ENCODE measurements at places on chromosomes 7 and 10.

DNA sequence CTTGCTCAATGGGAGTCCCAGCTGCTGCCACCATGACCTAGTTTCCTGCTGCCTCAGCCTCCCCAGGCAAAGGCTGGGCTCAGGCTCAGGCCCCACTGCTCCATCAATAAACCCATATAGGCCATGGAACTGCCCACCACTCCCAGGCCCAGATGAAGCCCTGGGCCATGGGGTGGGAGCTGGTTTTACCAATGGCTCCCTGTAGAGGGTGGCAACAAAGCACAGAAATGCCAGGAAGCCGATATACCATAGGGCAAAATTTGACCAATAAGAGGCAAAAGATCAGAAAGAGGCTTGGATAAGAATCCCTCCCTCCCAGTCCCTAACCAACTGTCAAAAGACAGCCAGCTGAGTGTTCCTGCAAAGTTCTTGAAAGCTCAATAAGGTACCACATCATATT, 101.8 kb upstream of the DOCK1 start:
- no peak for DNase-seq

GRCh38 chr10:103781329-103782061, 73.9 kb downstream of the SH3PXD2A start:
- peak; percentile 64 for DNase-seq

- no peak for DNase-seq
Measured at GRCh38 chr7:112896026-112896601, 105.9 kb upstream of the TMEM168 start.

GRCh38 chr7:17863809-17864143, 76.5 kb downstream of the SNX13 start:
- DNase-seq: no peak

- DNase-seq: peak; percentile 90
Measured at GRCh38 chr7:38107486-38107893, 70.6 kb upstream of the STARD3NL start.

- DNase-seq: no peak
Measured at GRCh38 chr7:140981951-140982350, 32.8 kb downstream of the MRPS33 start.

- no peak for DNase-seq
Measured at GRCh38 chr7:111192614-111193413, 101.9 kb downstream of the LRRN3 start.

DNA sequence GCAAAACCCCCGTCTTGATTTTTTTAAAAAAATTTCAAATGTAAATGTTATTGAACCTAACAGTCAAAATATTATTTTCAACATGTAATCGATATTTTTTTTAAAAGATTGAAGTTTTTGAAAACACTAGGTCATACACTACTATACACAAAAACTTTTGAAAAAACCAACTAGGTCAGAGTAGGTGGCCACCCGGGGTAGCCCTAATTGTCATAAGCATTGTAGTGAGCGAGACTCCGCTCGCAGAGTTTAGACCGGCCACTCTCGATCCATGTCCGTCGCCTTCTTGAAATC, 417 bp downstream of the RFC2 start:
- no peak for DNase-seq

- DNase-seq: no peak
Measured at GRCh38 chr7:158014976-158015375, 572.6 kb downstream of the PTPRN2 start.

GRCh38 chr10:124176349-124177179, 83.2 kb upstream of the CHST15 start:
- DNase-seq: no peak

DNA sequence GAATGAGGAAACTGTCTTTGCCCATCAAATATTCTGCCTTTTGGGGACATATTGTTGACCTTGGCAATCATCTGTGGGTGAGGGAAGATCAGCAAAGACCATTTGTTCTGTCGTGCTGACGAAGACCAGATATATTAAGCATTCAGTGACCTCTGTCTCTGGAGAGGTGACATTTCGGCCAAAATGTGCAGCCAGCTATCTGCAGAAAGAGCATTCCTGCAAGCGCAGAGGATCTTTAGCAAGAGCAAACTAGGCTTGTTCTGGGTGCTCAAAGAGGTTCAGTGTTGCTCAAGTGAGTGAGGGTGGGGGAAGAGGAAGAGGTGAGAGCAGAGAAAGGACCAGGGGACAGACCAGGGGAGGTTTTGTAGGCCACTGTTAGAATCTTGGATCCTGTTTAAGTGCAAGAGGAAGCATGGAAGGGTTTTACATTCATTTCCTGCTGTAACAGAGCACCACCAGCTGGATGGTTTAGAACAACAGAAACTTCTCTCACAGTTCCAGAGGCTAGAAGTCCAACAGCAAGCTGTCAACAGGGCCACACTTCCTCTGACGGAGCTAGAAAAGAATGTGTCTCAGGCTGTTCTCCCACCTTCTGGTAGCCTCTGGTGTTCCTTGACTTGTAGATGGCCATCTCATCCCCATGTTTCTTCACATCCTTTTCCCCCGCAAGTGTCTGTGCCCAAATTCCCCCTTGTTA, 11.2 kb downstream of the C10orf120 start:
- no peak for DNase-seq

DNA sequence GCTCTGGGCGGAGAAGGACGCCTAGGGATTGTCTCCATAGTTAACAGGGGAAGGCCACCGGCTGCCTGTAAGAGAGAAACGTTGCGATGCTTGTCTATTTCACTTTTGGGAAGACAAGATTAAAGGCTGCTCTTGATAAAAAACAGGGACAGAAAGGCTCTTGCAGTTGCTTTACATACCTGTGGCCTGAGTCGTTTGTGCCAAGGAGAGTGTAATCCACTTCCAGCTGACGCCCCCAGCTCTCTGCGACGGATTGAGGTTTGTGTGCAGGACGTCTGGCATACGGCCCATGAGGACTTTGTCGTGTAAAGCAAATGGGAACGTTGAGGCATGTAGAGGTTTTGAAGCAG, 1.1 kb downstream of the MAP3K8 start:
- peak; percentile 73 for DNase-seq

DNA sequence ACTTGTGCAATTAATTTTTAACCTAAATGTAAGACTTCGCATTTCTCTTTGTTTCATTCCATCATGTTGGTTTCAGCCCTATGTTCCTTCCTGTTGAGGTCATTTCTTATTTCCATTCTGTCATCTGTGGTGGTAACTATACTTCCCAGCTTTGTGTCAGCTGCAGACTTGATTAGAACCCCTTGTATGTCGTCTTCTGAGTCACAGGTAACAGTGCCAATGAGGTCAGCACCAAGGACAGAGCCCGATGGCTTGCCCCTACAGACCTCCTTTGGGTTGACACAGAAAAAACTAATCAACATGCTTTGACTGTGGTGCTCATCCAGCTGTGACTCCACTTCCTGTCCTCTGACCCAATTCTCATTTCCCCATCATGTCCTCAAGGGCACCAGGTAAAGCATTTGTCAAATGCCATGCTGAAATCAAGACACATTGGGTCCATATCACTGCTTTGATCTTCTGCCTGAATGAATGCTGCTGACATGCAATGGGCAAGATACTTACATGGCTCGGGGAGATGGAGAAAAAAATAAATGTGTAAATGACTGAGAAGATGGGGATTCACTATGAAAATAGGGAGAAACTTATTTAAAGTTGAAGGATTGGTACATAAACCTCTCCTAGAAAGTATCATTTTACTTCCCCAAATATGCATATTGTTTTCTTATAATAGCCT, 25.6 kb upstream of the CRTAC1 start:
- DNase-seq: peak; percentile 61

DNA sequence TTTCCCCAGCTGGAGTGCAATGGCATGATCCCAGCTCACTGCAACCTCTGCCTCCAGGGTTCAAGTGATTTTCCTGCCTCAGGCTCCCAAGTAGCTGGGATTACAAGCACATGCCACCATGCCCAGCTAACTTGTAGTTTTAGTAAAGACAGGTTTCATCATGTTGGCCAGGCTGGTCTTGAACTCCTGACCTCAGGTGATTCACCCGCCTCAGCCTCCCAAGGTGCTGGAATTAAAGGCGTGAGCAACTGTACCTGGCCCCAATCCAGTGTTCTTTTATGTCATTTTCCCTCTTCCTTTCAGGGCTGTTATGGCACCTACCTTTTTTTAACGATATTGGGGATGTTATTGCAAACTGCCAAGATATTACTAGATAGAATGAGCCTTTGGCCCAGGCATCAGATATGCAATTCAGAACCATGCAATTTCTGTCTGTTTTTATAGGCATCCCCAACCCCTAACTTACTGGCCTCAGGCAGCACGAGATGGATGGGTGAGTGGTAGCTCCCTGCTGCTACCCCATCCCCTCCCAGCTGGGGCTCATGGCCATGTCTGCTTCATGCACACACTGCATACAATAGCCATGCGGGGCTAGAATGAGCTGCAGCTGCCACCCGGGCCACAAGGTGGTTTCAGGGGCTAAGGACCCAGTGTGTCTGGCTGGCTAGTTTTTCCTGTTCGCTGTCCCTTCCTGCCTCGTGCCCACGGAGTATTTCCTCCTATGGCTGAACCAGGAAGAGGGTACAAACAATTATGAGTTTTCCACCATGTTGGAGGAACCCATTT, 1080.1 kb upstream of the SORCS1 start:
- DNase-seq: no peak

DNA sequence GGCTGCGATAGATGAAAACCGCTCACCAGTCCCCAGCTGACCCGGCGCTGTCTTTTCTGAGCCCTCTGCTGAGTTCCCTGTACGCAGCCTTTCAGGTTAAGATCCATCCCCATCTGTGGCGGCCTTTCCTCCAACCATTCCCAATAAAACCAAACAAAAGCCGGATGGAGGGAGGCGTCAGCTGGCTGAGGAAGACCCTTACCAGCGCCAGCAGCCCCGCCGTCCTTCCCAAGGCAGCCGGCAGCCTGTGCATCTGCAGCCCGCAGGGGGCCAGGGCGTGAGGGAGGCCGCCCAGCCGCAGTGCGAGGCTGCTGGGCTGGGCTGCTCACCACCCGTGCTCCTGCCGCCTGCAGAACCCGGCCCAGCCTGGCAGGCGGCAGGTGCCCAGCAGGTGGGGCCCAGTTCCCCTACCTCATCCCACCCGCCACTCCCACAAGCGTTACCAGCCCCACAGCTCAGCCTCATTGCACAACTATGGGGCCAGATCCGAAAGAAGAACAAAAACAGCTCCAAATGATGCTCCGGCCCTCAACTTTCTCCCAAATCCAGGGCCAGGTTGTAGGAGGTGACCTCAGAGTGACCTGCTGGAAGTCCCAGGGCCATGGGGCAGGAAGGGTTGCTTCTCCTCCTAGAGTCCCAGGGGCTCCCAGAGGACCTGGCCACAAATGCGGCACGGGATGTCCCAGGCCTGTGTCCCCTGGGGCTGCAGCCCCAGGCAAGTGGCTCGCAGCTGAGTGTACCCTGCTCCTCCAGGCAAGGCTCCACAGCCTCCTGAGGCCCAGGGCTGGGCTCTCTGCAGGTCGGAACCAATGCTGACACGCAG, 23.8 kb downstream of the PAPOLB start:
- no peak for DNase-seq

- DNase-seq: peak; percentile 80
Measured at GRCh38 chr10:117373823-117374505, 1.3 kb downstream of the PDZD8 start.

- DNase-seq: no peak
Measured at GRCh38 chr10:84005403-84005802, 133.9 kb upstream of the GHITM start.

DNA sequence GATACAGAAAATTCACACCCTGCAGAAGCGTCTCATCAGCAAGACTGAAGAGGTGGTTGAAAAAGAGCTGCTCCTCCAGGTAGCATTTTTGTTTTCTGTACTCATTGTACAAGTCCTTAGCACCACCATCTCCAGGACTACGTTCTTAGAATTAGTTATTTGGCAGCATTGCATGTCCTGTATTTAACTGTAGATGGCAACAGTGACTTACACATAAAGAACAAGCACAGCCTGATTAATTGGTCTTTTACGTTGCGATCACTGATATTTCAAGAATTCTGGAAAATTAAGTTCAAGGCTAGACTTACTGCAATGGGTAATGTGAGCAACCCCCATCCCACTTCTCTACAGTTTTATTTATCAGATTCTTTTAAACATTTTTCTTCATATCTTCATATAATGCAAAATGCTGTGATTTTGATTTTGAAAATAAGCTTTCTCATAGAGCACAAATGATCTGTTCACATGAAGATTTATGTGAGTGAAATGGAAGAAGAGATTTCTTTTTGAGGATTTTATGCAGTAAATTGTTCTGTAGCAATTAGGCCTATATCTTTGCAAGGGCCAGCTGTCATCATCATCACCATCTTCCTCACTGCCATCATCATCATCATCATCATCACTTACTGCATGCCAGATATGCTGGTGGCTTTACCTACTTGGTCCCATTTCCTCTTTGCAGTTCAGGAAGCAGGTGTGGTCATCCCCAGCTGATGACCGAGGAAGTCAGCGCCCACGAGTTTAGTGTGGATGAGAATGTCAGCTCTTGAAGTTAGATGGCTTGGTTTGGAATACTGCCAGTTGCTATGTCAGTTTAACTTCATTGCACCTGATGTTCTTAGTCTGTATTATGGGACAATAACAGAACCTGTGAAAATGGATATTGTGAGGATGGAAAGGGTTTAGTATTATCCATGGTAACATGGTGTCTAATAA, 53.4 kb downstream of the CFAP58 start:
- DNase-seq: no peak
